ENCODE measurements at places on chromosomes 5 and 9.

DNA sequence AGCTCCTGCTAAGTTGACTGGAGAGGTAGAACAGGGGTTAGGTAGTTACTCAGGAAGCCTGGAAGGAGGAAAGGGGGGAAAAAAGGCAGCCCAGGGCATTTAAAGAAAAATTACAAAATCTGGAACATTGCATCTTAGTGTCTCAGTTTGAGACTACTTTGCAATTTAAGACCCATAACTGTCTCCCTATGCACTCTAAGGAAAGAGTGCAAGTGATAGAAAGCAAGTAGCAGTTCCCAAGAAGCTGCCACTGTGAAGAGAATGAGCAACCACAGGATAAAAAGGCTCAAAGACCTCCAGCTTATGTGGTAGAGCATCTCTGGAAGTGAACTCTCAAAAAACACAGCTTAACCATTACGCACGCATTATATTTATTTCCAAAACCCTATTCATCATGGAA lies 141.8 kb downstream of the SLCO4C1 start:
- no peak for DNase-seq

DNA sequence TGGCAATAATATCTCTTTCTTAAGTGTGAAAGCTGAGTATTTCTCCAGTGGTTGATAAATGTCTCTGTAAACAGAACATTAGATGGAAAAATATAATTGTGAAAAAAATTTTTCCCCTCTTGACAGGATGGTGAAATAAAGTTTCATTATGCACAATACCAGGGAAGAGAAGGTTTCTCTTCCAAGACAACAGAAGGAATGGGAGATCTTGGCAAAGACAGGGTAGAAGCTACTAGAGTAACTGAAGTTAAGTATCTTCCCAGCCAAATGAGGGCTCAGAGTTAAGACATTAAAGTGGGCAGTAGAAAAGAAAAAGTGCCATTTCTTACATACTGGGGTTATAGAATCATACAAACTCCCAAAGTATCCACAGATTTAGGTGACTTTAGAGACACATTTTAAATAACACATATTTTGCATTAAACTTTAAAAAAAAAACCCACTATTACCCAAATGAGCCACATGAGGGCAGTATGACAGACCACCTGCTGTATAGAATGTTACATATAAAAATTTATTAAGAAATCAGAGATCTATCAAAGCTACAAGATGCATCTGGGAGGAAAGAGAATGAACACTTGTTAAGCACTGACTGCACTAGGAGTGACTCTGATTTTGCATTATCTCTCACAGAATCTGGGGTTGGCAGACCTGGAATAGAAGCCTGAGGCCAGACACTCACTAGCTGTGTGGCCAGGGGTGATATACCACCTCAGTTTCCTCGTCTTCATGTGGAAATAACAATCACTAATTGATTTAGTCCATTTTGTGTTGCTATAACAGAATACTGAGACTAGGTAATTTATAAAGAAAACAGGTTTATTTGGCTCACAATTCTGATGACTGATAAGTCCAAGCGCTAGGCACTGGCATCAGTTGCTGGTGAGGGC lies 98.5 kb downstream of the ARSB start:
- DNase-seq, result peak; percentile 4

DNA sequence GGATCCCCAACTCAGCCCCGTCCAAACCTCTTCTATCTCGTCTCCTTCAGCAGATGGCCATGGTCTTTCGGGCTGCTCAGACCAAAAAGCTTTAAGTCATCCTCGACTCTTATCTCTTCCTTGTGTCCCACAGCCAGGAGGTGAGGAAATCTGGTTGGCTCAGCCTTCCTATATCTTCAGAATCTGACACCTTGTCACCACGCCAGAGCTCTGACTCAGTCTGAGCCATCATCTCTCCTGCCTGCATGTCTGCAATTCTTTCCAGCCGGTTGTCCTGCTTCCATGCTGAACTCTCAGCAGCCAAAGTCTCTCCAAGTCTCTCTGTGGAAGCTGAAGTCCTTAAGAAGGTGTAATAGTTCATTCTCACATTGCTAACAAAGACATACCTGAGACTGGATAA lies 419.3 kb upstream of the ADAMTS16 start:
- DNase-seq, result no peak

GRCh38 chr5:72954389-72954788 lies 1.5 kb upstream of the FCHO2 start:
- DNase-seq, result no peak

DNA sequence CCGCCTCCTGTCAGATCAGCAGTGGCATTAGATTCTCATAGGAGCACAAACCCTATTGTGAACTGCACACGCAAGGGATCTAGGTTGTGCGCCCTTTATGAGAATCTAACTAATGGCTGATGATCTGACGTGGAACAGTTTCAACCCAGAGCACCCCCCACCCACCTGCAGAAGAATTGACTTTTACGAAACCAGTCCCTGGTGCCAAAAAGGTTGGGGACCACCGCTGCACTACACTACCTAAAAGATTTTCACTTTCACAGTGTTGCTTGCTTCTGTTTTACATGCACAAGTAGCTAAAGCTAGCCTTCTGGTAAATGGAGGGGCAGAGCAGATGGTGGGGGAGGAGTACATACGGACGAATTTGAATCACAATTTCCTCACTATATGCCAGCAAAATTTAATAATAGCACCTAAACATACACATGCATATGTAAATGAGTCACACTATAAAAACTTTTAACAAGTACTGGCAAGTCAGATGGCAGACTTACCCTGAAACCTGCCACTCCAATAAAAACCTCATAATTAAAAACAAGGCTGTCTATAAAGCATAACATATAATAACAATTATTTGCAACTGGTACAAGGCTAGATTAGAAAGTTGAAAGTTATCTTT lies 24.0 kb upstream of the CDKN2B start:
- DNase-seq, result no peak

DNA sequence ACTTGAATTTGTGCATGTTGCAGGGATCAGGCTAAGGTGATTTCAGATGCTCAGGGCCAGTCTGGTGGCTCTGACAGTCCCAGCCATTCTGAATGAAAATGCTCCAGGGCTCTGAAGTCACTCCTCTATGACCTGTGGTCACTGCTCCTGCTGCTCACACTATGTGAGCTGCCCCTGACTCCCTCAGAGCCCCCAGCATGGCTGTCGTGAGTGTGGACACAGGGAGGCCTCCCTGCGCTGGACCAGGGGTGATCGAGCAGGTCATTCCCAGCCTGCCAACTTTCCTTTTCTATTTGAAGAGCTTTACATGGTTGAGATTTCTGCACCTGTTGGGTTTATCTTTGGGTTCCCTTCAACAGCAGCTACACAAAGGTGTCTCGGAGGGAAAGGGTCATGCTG lies 74.5 kb downstream of the WNK2 start:
- no peak for DNase-seq

- no peak for DNase-seq
These were observed 48.8 kb upstream of the FBN2 start for GRCh38 chr5:128586848-128587247.
